Activated CD4-positive, alpha-beta memory T cell treated with anti-CD3 and anti-CD28 coated beads for 36 hours (primary cell): ENCODE measurements at places on chromosomes 1 and 21. TPM values are rescaled to one million over a fixed set of nuclear protein-coding genes. Genes with fewer than 3 reads are reported as not detected.

TMEM269 gene
- 0.15 TPM for total RNA-seq

- no peak for DNase-seq
- no peaks in the 10 kb centered on the region for H3K36me3 ChIP-seq
- peaks cover 38% of the 10 kb centered on the region for H3K27me3 ChIP-seq
- H3K27ac ChIP-seq: no peak overlapping the region
- H3K4me1 ChIP-seq: no peaks in the 10 kb centered on the region
Measured at GRCh38 chr1:19869929-19870328, 12.3 kb upstream of the OTUD3 start.

DNA sequence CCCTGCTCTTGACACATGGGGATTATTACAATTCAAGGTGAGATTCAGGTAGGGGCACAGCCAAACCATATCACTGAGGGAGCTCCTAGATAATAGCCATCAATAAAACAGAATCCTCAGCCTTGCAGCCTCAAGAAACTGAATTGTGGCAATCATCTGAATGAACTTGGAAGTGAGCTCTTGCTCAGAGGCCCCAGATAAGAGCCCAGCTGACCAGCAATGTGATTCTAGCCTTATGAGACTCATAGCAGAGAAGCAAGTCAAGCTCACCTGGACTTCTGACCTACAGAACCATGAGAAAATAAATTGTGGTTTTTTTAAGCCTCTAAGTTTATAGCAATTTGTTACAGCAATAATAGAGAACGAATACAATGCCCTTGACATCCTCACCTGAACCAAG is 302.5 kb downstream of the LTN1 start:
- no peaks in the 10 kb centered on the region for H3K4me1 ChIP-seq
- H3K4me3 ChIP-seq: no peak overlapping the region
- H3K36me3 ChIP-seq: no peaks in the 10 kb centered on the region
- H3K27ac ChIP-seq: no peak overlapping the region
- H3K27me3 ChIP-seq: no peaks in the 10 kb centered on the region
- DNase-seq: no peak

LPAR3 gene
- total RNA-seq: 0.36 TPM

ENAH gene
- total RNA-seq: 0.95 TPM

DNA sequence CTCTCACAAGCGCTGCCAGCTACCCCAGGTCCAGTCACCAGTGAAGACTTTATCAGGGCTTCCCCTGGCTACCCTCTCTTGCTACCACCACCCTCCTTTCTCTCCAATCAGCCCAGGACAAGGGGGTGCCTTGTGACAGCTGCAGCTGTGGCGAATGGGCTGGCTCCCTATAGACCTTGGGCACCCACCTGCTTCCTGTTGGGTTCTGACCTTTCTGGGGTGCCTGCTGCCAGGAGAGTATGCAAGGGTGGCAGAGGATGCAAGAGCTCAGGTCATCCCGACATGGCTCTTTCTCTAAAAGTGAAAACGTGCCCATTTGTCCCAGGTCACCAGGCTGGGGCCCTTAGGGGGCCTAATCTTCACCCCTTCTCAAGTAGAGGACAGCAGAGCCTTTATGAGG is 6.6 kb downstream of the KLHDC8A start:
- H3K27me3 ChIP-seq: peaks cover 27% of the 10 kb centered on the region
- H3K36me3 ChIP-seq: no peaks in the 10 kb centered on the region
- no peak for DNase-seq
- H3K4me3 ChIP-seq: no peak overlapping the region

LCE1A gene
- not detected for total RNA-seq

GRCh38 chr1:235865565-235866204 is 1.0 kb downstream of the LYST start:
- H3K36me3 ChIP-seq: no peaks in the 10 kb centered on the region
- H3K4me3 ChIP-seq: peak overlapping the region; percentile 89
- DNase-seq: no peak

KRTAP21-2 gene
- not detected for total RNA-seq

DNA sequence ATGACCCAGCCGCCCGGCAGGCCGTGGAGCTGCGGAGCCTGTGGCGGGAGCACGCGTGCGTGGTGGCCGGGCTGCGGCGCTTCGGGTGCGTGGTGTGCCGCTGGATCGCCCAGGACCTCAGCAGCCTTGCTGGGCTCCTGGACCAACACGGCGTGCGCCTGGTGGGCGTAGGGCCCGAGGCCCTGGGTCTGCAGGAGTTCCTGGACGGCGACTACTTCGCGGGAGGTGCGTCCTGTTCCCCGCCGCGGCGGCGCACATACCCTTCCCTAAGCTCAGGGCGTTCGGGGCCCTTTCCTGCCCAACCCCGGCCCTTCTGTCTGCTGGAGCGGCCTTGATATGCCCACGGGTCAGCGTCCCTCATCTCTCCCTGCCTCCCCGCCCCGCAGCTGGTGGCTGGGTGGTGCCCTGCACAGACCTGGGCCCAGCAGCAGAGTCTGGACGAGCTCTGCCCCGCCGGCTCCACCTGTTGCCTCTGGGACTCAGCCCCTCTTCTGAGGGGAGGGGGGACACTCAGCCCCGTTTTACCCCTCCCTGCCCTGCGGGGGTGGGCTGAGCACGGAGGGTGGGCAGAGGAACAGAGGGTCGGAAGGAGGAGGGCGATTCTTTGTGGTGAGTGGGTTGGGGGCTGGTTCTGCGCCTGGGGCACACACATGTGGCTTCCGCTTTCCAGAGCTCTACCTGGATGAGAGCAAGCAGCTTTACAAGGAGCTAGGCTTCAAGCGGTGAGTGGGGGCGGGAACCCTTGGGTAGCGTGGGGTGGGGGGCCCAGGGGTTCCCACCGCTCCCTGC is 688 bp downstream of the PRXL2B start:
- peak overlapping the region; percentile 83 for H3K4me3 ChIP-seq
- no peaks in the 10 kb centered on the region for H3K36me3 ChIP-seq
- DNase-seq: peak; percentile 44

SEMA4A gene
- total RNA-seq: 68.2 TPM

KIAA1614 gene
- total RNA-seq: not detected

RGS13 gene
- not detected for total RNA-seq

B3GALNT2 gene
- total RNA-seq: 13.1 TPM

- no peaks in the 10 kb centered on the region for H3K4me1 ChIP-seq
- no peak overlapping the region for H3K27ac ChIP-seq
- no peaks in the 10 kb centered on the region for H3K36me3 ChIP-seq
- no peaks in the 10 kb centered on the region for H3K27me3 ChIP-seq
- DNase-seq: no peak
Measured at GRCh38 chr1:21842606-21843162, 30.6 kb downstream of the LDLRAD2 start.

DNA sequence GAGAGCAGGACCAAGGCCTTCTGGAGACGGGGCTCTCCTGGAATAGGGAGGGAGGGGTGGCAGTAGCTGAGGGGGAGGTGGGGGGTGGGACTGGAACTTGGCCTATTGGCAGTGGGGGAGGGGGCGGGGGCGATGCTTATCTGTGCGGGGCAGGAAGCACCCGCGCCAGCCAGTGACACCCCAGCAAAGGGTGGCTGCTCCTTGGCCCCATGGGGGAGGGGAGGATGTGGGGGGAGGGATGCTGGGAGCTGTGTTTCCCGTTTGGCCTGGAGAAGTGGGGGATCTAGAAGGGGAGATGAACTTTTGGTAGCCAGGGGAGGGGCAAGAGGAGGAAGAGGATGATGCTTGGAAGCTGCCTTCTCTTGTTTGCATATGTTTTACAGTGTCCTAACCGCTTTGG is 11.0 kb downstream of the ZBTB7B start:
- DNase-seq: peak; percentile 48
- peak overlapping the region; percentile 99 for H3K27ac ChIP-seq
- peaks cover 56% of the 10 kb centered on the region for H3K36me3 ChIP-seq
- H3K27me3 ChIP-seq: no peaks in the 10 kb centered on the region

MARCKSL1 gene
- 14.6 TPM for total RNA-seq

DNA sequence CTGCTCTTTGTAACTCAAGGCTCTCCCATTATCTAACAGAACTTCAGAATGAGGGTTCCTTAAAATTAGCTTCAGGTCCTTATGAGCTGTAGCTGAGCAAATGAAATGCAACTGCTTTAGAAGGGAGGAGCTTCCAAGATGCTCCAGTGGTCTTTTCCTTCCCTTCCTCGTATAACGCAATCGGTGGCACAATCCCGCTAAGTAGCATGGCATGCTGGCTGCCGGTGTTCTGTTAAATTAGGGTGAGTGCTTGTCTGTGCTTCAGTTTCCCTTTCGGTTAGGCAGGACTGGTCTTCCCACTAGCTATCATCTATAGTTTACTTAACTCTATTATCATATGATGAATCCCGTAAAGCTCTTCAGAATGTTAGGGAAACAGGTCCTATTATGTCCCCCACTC is 917 bp downstream of the KIAA0040 start:
- H3K27me3 ChIP-seq: no peaks in the 10 kb centered on the region
- H3K4me3 ChIP-seq: peak overlapping the region; percentile 95
- H3K27ac ChIP-seq: peak overlapping the region; percentile 93
- H3K36me3 ChIP-seq: peaks cover 37% of the 10 kb centered on the region
- peaks cover 53% of the 10 kb centered on the region for H3K4me1 ChIP-seq

KRTAP13-2 gene
- total RNA-seq: not detected

DNA sequence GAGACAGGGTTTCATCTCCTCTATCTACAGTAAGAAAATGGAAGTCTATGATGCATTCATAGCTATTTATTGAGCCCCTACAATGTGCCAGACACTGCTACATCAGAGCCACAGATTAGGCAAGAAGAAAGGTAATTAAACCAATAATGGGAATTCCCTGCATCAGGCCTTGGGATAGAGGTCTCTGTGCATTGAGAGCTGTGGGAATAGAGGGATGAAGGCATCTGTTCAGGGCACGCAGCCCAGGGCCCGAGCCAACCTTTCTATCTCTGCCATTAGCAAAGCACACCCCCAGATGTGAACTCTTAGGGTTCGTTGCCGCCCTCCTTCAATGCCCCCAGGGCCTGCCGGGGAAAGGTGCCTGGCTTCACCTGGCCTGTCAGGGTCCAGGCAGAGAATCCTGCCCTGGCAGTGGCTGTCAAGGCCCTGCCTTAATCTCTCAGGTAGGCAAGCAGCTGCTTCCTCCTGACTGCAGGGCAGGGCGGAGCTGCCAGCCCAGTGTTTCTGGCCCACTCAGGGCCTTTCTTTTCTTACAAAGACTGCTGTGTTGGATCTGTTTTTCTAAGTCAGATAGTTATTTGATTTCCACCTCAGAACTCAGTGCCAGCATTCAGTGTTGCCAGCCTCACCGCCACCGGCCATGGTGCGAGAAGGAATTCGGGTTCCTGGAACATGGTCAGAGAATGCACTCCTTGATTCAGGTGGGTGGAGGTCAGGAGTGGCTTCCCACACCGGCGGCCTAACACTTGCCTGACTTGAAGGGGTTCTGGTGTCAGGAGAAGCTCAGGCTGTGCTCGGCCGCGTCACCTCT is 76.1 kb downstream of the PGM1 start:
- H3K27me3 ChIP-seq: no peaks in the 10 kb centered on the region
- no peak overlapping the region for H3K27ac ChIP-seq
- H3K36me3 ChIP-seq: peaks cover 17% of the 10 kb centered on the region
- no peaks in the 10 kb centered on the region for H3K4me1 ChIP-seq

SMIM1 gene
- total RNA-seq: 2.5 TPM

GRCh38 chr1:248862695-248862997 is 3.8 kb upstream of the ZNF692 start:
- H3K36me3 ChIP-seq: no peaks in the 10 kb centered on the region
- H3K27ac ChIP-seq: peak overlapping the region; percentile 65
- peak overlapping the region; percentile 85 for H3K4me3 ChIP-seq
- DNase-seq: no peak

NUP210L gene
- total RNA-seq: 0.05 TPM

GRCh38 chr1:119466445-119466844 is 40.6 kb upstream of the HSD3B1 start:
- H3K4me1 ChIP-seq: no peaks in the 10 kb centered on the region
- no peaks in the 10 kb centered on the region for H3K36me3 ChIP-seq
- H3K27ac ChIP-seq: no peak overlapping the region
- H3K4me3 ChIP-seq: no peak overlapping the region
- no peak for DNase-seq

DNA sequence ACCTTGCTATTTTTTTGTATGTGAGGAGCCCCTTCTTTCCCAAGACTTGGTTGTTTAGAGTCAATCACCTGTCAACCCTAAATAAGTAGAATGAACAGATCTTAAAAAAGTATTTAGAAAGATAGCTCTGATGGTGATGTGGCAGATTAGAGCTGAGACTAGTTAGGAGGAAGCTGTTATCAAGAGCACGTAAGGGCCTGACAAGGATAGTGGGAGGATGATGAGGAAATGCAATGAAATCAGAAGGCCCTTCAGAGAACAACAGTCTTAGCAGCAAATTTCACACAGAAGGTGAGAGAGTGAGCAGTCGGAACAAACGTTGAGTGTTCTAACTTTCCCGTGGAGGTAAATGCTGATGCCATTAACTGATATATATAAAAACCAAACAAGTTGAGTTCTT is 15.9 kb upstream of the S1PR1 start:
- no peak overlapping the region for H3K4me3 ChIP-seq
- H3K27ac ChIP-seq: peak overlapping the region; percentile 26
- no peaks in the 10 kb centered on the region for H3K27me3 ChIP-seq
- H3K36me3 ChIP-seq: peaks cover 2% of the 10 kb centered on the region
- H3K4me1 ChIP-seq: peaks cover 41% of the 10 kb centered on the region
- DNase-seq: no peak

GRCh38 chr1:99818063-99818699 is 32.0 kb upstream of the AGL start:
- no peaks in the 10 kb centered on the region for H3K36me3 ChIP-seq
- no peak overlapping the region for H3K4me3 ChIP-seq
- H3K27me3 ChIP-seq: peaks cover under 1% of the 10 kb centered on the region
- DNase-seq: no peak
- peaks cover 12% of the 10 kb centered on the region for H3K4me1 ChIP-seq

DNA sequence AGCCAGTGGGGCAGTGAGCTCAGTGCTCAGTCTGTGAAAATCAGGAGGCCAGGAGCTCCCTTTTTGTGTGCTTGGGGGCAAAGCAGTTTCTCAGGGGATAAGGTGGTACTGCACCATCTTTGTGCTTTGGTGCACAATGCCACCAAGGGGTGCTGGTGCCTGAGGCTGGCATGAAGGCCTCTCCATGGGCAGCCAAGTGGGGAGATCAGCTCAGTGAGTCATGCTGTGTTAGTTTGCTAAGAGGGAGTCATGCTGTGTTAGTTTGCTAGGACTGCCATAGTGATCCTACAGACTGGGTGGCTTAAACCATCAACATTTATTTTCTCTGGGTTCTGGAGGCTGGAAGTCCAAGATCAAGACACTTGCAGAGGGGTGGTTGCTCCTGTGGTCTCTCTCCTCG is 428.1 kb downstream of the PRDM2 start:
- H3K4me1 ChIP-seq: no peaks in the 10 kb centered on the region
- peaks cover 2% of the 10 kb centered on the region for H3K27me3 ChIP-seq
- H3K36me3 ChIP-seq: no peaks in the 10 kb centered on the region
- no peak overlapping the region for H3K4me3 ChIP-seq

DNA sequence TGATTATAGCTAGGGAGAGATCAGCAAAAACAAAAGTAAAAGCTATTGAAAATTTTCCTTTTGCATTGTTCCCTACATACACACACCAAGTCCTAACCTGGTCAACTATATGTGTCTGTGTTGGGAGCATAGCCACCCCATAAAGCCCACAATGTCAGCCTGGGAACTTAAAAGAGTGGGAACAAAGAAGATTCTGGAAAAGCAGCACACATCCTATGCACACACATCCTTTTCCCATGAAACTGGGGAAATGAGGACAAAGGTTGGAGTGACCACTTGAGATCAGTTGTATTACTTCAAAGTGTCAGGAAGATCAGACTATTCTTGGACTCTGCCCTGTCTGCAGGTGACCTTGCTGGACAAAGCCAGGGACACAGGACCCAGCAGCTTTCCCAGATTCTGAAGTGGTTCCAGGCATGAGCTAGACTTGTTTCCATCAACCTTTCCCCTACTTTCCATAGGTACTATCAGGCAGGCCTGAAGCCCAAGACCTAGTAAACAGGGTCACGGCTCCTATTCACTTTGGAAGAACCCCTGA is 15.9 kb downstream of the TXNIP start:
- H3K27ac ChIP-seq: no peak overlapping the region
- no peaks in the 10 kb centered on the region for H3K27me3 ChIP-seq
- H3K4me1 ChIP-seq: peaks cover 12% of the 10 kb centered on the region
- no peak for DNase-seq
- no peaks in the 10 kb centered on the region for H3K36me3 ChIP-seq
- no peak overlapping the region for H3K4me3 ChIP-seq

HES4 gene
- 2.0 TPM for total RNA-seq
